ENCODE measurements at places on chromosomes 7 and 10.

DNA sequence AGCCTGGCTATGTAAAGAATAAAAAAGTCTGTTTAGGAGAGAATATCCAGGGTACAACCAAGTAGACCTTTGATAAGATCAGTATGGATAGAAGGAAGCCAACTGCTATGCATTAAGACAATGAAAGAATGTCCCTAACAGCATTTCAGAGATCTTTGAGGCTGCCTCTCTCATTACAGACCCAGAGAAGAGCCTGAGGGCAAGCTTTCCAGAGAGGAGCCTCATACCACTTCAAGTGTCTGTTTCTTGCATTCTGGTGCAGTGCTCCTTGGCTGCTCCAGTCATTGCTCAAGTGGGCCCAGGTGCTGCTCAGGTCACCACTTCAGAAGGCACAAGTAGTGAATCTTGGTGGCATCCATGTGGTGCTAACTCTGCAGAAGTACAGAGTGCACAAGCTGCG, 514.0 kb downstream of the PLXDC2 start:
- no peak for DNase-seq

DNA sequence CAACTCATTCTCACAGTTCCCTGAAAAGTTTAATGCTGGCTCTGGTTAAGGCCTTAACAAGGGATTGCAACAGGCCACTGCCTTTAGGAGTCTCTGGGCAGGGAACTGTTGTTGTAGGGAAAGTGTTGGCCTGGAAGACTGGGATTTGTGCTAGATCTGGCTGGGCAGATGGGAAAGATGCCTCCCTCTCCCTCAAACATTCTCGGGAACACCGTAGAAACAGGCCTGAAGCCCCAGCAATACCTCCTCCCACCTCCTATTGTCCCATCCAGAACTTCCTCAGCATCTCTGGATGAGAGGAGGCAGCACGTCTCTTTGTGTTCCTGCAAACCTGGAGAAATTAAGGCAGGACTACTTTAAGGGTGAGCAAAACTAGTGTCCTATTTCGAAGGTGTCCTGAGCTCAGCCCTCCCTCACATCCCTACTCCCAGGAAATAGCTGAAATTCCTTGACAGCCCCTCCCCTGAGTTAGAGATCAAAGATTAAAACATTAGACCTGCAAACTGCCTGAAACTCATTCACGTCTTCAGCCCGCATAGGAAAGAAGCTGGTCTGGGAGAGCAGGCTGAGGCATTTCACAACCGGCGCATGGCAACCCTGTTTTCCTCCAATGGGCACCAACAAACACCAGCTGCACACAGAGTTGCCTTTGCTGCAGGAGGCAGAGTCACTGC, 10.9 kb upstream of the MAP3K8 start:
- no peak for DNase-seq

- DNase-seq: no peak
These were observed at the start of gene WDFY4 for GRCh38 chr10:48684792-48685623. Gene WDFY4 (plus strand): TSS chr10:48684873. CDS start chr10:48709733, 24,860 bp downstream.

DNA sequence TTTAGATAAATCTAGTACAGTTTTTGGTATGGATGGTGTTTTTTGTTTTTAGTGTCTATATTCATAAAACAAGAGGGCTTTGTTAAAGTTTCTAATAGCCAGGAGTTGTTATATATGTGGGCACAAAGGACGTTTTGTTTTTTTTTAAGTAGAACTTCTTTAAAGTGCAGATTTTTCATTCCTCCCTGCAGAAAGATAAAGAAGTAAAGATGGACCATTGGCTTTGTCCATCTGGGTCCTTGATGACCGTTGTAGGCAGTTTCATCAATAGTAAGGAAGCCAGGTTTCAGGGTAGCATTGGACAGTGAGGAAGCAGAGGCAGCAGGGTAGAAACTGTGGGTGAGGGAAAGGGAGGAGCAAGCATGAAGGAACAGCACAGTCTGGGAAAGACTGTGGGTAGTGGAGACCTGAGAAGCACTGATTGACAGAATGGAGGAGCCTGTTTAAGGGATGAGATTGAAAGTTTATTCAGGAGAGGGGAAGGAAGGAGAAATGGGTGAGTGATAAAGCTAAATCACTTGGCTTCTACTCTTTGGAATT, 5.3 kb downstream of the CALU start:
- no peak for DNase-seq

- no peak for DNase-seq
These were observed 2.1 kb upstream of the C10orf71 start for GRCh38 chr10:49296836-49297235.

DNA sequence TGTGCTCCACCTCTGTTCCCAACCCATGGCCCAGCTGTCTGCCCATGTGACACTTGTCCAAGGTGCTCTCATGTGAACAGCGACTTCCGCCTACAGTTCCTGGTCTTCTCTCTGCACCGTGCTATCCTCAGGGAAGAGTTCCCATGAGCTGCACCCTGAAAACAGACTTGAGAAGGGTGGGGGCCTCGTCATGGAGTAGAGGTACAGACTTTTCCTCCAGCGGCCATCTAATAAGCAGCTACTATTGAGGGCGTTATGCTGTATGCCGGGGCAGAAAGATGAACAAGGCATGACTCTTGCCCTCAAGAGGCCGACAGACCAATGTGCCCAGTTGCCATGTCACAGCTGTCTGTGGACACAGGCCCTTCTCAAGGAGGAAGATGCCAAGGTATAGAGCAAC, 25.4 kb upstream of the LYZL1 start:
- DNase-seq: no peak

- no peak for DNase-seq
These were observed 4.9 kb downstream of the ZNF277 start for GRCh38 chr7:112211348-112211907.

DNA sequence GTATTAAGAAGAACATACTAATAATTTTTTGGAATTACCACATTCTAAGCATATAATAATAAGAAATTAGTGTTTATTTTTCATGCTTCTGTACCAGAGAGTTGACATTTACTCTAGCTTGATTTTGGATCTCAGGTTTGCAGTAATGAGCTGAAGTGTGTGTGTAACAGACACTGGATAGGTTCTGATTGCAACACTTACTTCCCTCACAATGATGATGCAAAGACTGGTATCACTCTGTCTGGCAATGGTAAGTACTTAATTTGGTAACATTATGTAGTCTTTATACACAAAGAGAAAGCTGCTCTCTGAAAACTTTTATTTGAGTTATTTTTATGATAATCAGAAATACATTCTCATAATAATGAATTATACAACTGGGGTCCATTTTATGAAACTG, 54.1 kb downstream of the SRI start:
- no peak for DNase-seq

- no peak for DNase-seq
These were observed 2.7 kb downstream of the SSMEM1 start for GRCh38 chr7:130210181-130210935.

DNA sequence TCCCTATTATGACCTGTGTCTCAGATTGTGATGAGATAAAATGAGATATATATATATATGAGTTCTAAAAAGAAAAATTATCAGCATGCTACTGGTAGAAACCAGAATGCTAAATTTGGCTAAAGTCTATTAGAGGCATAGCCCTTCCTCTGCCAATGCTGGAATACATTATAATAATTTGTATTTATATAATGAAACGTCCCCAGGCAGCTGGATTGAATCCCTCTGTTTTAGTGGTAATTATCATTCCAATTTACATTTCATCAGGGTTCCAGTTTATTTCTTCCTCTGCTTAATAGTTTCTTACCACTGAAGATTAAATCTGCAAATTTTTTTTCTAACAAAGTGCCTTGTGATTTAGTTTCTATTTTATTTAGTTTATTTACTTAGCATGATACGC, 71.8 kb upstream of the ABI1 start:
- no peak for DNase-seq

- no peak for DNase-seq
These were observed 183.4 kb downstream of the EMX2 start for GRCh38 chr10:117725993-117726392.

DNA sequence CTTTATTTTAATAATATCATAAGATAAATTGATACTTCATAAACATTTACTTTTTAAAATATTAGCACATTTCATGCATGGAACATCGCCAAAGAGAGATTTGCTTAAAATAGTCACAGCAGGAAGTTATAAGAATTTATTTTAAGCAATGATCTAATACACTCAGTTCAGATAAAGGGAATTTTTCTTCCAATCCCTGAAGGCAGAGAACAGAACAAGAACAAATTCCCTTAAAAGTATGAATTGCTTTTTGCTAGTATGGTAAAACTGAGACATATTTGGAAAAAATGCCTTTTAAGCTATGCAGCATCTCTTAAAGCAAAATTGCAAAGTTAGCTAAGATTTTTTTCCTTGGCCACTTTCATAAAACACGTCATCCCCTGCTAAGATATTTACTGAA, 91.0 kb downstream of the SEMA3D start:
- no peak for DNase-seq

DNA sequence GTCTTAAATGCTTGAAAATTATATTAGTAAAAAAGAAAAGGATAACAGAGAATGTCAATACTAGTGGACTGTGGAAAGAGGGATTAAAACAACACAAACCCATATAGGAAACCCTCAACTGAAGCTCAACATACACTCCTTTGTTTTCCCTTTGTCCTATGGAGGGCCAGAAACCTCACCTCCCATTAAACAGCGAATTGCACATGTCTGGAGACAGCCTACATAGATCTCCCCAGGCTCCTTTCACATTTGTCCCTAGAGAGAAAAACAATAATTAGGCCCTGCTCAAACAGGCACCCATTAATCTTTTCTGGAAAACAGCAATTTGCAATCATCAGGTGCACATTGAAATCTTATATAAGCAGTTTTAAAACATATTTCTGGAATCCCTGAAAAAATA, 87.6 kb upstream of the SEMA3D start:
- no peak for DNase-seq

- no peak for DNase-seq
These were observed 759.0 kb upstream of the GALNT17 start for GRCh38 chr7:70372768-70373515.

DNA sequence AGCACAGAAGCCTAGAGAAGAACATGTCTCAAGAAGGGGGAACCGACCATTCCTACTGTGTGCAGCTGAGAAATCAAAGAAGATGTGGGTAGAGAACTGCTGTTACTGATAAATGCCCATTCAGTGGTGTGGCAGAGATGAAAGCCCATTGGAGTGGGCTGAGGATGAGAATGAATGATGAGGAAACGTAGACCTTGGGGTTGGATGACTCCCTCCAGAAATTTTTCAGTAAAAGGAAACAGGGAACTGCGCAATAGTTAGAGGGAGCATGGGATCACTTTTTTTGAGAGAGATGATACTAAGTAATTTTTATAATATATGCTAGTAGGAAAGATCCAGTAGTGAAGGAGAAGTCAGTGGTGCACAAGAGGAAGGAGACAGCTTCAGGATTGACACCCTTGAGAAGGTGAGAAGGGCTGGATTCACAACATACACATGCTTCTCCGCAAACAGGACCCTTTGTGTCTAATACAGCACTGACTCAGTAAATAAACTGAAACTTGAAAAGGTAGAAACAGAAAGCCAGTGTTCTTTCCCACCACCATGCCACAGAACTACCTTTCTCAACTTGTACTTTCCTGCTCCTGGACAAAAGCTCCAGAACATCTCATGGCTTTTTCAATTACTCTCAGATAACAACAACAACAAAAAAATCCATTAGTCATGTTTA, 104.7 kb upstream of the IL6 start:
- DNase-seq: no peak

- no peak for DNase-seq
These were observed 13.1 kb downstream of the UMAD1 start for GRCh38 chr7:7653593-7654187.

DNA sequence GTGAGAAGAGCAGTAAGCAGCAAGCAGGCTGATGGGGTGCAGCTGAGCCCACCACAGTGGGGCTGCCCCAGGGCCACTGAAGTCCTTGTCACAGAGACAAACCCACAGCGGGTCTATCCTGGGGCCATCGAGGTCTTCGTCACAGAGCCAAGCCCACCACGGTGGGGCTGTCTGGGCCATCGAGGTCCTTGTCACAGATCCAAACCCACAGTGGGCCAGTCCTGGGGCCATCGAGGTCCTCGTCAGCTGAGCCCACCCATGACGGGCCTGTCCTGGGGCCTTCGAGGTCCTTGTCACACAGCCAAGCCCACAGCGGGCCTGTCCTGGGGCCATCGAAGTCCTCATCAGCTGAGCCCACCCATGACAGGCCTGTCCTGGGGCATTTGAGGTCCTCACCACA, 549.9 kb downstream of the DNAJB6 start:
- no peak for DNase-seq

DNA sequence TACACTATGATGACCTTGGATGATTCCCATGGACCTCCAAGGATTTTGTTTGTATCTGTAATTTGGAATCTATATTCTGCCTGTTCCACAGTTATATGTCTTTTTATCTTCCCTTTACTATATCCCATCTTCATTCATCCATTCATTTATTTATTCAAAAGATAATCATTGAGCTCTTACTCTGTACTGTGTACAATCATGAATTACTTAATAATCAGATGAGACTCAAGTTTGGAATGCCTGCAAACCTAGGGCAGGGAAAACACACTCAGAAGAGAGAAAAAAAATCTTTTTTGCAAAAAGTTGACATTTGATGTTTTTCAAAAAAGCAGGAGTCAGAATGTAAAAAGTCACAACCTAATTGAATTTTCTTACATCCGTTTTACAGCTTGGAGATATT, 170.2 kb upstream of the GNAI1 start:
- no peak for DNase-seq

DNA sequence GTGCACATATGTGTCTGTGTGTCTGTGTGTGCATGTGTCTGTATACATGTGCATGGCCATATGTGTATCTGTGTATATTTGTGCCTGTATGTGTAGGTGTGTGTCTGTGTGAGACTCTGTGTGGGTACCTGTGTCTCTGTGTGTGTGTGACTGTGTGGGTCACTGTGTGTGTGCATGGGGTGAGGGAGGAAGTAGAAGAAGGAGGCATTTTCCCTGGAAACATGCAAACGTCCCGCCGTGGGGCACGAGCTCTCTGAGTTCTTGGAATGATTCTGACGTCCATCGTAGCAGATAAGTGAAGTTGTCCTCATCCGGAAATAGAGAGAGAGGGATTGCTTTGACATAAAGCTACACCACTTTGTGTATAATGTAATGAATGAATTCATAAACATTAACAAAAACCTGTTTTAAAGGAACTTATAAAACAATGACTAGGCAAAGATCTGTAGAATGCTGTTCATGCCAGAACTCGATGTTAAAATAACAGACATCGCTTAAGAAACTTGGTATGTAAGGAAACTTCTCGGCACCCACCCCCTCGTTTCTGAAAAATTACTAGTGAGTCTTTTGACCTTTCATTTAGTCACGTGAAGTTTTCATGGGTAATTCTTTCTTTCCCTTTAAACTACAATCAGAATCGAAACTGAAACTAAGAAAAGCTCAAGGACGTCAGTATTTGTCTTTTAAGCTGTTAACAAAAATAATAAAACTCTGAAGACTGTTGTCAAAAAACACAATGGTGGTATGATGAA, 43.6 kb upstream of the KLF6 start:
- DNase-seq: peak; percentile 41

DNA sequence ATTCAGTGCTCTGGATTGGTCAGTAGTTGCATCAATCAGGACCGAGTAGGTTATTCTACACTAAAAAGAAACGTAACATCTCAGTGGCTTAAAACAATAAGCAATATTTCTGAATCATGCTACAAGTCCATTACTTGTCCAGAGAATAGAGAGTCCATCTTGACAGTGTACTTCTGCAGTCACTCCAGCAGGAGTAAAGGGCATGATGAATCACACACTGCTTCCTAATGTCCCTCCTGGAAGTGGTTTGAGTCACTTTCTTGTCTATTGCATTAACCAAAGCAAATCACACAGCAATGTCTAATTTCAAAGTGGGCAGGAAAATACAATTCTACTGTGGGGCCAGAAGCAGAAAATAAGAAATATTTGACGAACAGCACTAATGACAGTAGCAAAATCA, 124.8 kb downstream of the TSPAN12 start:
- DNase-seq: no peak

- DNase-seq: no peak
These were observed 408.6 kb upstream of the PFKP start for GRCh38 chr10:2658780-2659179.
